Renal cortex interstitium (tissue), 15 donors: ENCODE measurements at places on chromosomes 6 and 20.
A peak's percentile ranks its signal among the peaks of the same experiment; 100 is the strongest.

- DNase-seq, result no peak
Measured at GRCh38 chr6:158803733-158804143, 15.4 kb downstream of the EZR start.

DNA sequence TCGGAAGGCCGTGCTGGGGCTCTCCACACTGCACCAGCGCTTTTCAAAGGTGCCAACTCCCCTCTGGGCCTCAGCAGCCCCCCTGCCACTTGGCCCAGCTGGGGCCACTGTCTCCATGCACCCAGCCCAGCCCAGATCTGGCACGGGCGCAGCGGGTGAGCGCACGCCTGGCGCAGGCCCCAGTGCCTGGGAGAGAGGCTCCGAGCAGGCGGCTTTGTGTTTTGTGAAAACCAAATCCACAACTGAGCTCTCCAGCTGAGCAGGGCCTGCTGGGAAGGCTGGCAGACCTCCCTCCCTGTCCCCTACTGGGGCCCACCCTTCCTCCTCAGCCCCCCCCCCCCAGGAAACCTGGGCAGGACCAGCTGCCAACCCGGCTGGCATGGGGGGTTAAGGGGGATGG, 17.0 kb downstream of the MDGA1 start:
- DNase-seq, result no peak

- DNase-seq, result no peak
Measured at GRCh38 chr6:169212436-169212835, 41.2 kb downstream of the THBS2 start.

- no peak for DNase-seq
Measured at GRCh38 chr6:125789576-125790357, 993 bp upstream of the NCOA7 start.

DNA sequence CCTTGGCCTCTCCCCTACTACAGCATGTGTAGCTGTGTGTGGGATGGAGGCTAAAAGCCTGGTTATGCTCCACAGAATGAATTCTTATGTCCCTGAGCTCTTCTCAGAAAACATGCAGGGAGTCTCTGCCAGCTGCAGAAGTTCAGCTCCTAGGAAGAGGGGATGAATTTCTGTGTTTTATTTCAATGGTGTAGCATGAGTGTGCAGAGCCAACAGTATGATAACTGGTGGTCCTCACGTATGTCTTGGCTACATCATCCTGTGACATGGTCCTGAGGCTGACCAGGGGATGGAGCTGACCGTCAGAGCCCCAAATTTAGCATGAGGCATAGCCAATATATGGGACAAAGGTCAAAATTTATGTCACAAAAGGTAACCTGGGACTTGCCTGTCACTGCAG, 266.1 kb downstream of the ADGB start:
- no peak for DNase-seq

GRCh38 chr6:149935246-149935645, 6.6 kb upstream of the ULBP2 start:
- DNase-seq, result no peak

DNA sequence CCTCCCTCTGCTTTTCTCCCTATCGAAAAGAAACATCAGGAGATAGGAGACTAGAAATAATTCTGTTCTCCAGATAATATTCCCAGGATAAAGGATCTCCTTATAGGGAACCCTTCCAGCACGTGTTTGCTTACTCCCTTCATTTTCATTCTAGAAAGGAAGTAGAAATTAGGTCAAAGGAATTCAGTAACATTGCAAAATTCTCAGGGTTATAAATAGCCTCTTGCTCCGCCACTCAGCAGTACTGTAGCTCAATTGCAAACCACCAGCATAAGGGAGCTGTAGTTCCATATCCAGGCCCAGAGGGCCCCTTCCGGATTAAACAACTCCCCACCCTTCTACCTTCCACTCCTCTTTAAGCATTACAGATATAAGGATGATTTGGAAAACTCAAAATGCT, 6.2 kb downstream of the ELMO2 start:
- no peak for DNase-seq

- DNase-seq, result no peak
Measured at GRCh38 chr6:154245506-154245905, 111.1 kb downstream of the IPCEF1 start.

- DNase-seq, result no peak
Measured at GRCh38 chr6:39568896-39569295, 156.3 kb downstream of the KIF6 start.

GRCh38 chr6:150417899-150418826, 49.4 kb downstream of the IYD start:
- peak; percentile 87 for DNase-seq

DNA sequence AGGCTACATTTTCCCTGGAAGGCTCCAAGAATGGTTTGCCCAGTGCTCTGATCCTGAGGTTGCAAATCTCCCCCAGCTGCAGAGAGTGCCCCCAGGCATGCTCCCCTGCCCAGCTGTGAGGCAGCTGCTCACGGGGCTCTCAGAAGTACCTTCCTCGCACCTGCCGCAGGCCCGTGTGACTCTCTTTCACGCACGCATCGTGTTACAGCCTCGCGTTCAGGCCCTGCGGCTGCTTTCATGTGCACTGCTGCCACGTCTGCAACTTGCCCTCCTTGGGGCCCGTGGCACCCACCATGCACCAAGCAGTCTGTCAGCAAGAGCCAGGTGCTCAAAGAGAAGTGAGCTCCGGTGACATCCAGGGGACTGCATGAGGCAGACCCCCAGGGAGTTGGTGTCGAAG, 28.6 kb upstream of the SPO11 start:
- no peak for DNase-seq

- DNase-seq, result no peak
Measured at GRCh38 chr6:169131390-169131789, 122.3 kb downstream of the THBS2 start.

DNA sequence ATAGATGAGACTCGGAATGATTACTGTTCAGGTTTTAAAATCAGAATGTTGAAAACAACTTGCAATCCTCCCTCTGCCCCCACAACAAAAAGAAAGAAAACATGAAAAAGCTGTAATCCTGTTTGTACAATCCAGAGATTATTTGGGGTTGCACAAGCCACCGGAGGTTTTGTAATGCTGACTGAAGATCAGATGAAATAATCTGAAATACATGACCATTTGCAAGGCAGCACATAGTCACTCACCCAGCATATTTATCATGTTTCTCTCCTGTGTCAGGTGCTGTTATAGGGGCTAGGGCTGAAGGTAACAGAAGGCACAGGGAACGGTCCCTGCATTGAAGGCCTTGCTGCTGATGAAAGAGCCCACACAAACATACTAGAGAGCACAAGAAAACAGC, 85.3 kb downstream of the SIM1 start:
- no peak for DNase-seq

- no peak for DNase-seq
Measured at GRCh38 chr6:127023001-127023778, 95.3 kb upstream of the RSPO3 start.

DNA sequence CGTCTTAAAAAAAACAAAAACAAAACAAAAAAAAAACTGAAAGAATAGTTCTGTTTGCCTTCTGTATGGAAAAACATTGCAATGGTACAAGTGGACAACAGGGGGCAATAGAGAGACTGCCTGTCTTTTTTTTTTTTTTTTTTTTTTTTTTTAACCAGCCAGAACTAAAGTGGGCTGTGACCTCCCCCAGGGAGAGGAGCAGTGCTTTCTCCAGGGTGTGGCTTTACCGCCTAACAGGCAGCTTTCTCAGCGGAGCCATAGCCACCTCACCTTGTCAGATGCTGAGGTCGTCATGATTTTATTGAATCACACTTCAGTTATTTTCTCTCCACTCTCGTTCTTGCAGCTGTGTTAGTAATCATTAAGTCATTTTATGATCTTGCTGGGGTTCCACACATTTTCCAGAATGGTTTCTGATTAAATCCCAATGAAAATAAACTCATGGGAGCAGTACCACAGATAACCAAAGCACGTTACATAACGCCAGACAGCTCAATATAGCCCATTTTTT, 78.4 kb downstream of the GMPR start:
- no peak for DNase-seq

GRCh38 chr6:100339574-100340255, 125.0 kb downstream of the SIM1 start:
- DNase-seq, result no peak

DNA sequence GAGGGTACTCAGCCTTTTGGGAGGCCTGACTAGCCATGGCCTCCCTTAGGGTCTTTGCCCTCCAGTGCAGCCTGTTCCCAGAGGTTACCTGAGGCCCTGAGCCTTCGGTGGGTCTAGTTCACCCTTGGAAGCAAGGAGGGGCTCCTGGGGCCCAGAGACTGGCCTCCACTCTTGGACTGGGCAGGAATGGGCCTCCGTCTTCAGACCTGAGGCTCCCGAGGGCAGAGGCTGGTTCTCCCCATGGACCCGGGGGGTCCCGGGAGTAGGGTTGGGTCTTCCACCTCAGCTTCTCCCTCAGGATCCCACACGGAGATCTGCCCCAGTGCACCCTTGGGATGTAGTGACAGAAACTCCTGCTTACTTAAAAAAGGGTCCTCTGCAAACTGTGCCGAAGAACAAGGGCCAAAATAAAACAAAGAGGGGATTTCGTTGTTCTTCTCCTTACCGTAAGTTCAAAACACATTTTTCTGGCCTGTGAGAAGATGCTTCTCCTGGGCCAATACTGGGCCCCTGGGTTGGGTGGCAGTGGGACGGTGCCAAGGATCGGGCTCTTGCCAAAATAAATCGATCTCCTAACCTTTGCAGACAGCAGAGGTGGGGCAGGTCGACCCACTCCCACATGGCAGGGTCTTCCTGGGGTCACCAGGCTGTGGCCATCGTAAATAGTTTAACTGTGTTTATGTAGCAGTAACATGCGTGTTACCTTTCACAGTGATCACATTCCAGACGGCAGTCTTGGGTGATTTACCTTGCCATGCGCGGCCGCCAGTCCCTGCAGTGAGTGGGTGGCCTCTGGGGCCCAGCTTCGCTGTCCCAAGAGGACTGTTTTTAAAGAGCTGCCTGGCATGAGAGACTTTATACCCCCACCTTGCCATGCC, 151.8 kb downstream of the VEGFA start:
- DNase-seq, result no peak

DNA sequence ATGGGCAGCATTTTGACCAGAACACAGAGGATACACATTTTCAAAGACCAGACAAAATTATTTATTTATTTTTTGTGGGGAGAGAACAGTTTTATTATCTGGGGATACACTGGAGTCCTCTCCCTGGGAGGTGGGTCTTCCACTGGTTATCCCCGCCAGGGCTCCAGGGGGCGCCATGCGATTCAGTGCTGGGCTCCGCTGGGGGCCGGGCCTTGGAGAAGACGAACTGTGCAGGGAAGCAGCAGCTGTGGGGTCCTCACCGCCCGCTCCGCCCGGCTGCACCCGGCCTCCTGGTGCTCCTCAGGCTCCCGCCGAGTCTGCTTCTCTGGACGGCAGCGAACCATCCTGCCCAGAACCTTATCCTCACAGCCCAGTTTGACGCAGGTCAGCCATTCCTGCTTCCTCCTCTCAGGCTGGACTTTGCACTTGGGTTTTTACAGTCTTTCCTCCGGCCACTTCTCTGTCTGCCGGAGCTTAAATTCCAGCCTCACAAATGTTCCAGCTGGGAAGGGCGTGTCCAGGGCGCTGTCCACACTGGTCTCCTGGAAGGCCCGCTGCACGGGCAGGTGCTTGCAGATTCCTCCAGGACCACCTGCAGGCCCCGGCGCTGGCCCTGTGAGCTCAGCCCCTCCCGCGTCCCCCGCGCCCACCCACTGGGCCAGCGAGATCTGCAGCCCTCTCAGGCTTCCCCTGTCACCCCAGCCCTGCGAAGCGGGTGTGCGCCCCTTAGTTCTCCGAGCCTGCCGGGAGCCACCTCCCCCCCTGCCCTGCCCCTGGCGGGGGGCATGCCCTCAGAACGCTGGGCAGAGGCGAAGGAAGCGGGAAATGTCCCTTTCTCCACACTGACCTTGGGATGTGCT, 1830.0 kb upstream of the DEFB115 start:
- DNase-seq, result no peak

DNA sequence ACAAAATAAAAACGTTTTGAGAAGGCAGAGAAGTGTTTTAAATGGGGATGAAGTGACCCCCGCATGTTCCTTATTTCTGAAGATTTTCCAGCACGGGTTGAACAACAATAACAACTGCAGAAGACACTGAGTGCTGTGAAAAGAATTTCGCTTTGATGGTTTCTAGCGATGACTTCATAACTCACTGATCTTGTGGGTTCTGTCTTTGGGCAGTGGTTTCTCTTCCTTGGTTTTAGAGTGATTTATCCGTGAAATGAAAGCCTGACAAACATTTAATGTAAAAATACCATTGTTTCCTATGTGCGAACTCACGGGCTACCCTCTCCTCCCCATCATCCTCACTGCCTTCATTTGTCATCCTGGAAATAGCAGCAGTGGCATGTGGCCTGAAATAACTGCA, 793.9 kb downstream of the QKI start:
- no peak for DNase-seq

DNA sequence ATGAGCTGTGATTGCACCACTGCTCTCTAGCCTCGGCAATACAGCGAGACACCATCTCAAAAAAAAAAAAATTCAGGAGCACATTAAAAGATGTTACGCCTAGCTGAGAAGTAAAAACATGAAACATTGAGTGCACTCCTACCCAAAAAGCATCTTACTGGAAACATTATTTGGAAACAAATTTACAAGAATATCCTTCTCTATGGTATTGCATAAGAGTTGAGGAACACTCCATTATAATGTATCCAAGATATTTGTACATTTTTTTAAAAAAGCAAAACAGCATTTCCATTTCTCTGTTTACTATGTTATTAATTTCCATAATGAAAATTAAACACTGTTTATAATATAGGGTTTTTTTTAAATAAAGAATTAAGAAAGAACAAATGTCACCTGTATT, 48.6 kb downstream of the FAM8A1 start:
- no peak for DNase-seq

DNA sequence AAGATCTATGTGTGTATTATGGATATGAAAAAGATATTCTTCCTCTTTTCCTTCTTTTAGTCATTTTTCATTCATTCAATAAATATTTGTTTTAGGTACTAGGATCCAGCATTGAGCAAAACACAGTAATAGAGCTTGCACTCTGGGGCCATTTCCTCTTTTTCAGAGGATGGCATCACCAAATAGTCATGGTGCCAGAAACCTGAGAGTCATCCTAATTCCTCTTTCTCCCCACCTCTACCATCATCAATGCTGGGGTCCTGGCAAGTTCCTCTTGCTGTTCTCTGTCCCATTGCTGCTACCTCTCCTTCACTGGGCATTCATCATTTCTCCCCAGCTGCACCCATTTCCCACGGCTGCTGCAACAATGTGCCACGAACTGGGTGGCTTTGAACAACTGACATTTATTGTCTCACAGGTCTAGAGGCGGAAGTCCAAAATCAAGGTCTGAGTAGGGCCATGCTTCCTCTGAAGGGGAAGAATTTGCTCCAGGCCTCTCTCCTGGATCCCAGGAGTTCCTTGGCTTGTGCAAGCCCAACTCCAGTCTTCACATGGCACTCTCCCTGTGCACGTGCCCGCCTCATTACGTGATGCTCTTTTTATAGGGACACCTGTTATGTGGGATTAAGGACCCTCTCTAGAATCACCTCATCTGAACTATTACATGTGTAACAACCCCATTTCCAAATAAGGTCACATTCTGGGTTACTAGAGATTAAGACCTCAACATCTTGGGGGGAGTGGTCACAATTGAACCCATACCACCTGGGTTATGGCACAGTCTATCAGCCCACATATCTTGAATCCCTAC, 9.5 kb upstream of the IGF2R start:
- DNase-seq, result no peak
